ENCODE measurements at places on chromosomes 11 and 22. TPM values are rescaled to one million over a fixed set of nuclear protein-coding genes. Genes with fewer than 3 reads are reported as not detected.
A peak's percentile ranks its signal among the peaks of the same experiment; 100 is the strongest.

C11orf87 gene
- polyA plus RNA-seq = 0.21 TPM

HDHD5 gene
- polyA plus RNA-seq = 46.5 TPM

KCNJ1 gene
- 0.14 TPM for polyA plus RNA-seq

GAL gene
- polyA plus RNA-seq = not detected

P2RX6 gene
- 28.1 TPM for polyA plus RNA-seq

CELSR1 gene
- 7.6 TPM for polyA plus RNA-seq

TYR gene
- polyA plus RNA-seq = 0.26 TPM

MS4A6A gene
- polyA plus RNA-seq = 31.4 TPM

NEFH gene
- 1.9 TPM for polyA plus RNA-seq

DRD4 gene
- polyA plus RNA-seq = 1.2 TPM

SYT13 gene
- polyA plus RNA-seq = 0.31 TPM

IL17REL gene
- polyA plus RNA-seq = not detected

- DNase-seq = no peak
Observed at GRCh38 chr11:116776522-116776984, 3.8 kb upstream of the BUD13 start.

- peak; percentile 31 for DNase-seq
Observed at GRCh38 chr11:11178671-11179638, 174.1 kb downstream of the CSNK2A3 start.

GRCh38 chr11:111466615-111467014 is 45.6 kb downstream of the BTG4 start:
- DNase-seq = no peak

DNA sequence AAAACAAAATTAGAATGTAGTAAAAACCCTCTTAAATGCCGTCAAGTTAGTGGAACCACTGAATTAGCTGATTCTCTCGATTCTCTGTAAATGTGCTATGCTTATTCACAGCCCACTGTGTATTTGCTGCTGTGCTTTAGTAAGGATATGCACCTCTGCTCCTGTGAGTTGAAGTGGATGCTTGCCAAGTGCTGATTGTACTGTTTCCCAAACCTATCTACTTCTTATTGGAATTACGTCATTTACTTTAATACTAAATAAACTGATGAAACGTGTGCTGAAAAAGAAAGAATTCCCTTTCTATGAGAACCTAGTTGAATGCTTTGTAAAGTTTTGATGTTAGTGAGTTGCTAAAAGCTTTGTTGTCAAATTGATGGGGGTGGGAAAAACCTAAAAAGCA is 158.4 kb downstream of the LRRC4C start:
- no peak for DNase-seq

GRCh38 chr22:32596471-32596870 is 121.9 kb downstream of the FBXO7 start:
- DNase-seq = no peak

GRCh38 chr11:64181506-64182411 is 4.2 kb upstream of the STIP1 start:
- DNase-seq = peak; percentile 90

DNA sequence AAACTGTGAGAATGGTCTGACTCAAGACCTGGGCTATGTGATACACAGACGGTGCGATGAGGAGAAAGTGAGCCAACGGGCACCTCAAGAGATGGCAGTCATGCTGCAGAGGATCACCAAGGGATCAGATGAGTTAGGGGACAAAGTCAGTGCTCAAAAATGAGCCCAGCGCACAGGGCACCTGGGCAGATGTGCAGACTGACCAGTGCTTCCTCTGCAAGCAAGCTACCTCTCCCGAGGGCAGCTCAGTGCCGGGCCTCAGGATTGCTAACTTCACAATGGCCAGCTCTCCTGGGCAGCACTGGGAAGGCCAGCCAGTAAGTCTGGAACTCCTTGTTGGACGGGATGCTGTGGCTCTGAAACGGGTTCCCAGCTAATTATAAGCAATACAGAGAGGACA is 15.3 kb downstream of the HDHD5 start:
- DNase-seq = no peak

DNA sequence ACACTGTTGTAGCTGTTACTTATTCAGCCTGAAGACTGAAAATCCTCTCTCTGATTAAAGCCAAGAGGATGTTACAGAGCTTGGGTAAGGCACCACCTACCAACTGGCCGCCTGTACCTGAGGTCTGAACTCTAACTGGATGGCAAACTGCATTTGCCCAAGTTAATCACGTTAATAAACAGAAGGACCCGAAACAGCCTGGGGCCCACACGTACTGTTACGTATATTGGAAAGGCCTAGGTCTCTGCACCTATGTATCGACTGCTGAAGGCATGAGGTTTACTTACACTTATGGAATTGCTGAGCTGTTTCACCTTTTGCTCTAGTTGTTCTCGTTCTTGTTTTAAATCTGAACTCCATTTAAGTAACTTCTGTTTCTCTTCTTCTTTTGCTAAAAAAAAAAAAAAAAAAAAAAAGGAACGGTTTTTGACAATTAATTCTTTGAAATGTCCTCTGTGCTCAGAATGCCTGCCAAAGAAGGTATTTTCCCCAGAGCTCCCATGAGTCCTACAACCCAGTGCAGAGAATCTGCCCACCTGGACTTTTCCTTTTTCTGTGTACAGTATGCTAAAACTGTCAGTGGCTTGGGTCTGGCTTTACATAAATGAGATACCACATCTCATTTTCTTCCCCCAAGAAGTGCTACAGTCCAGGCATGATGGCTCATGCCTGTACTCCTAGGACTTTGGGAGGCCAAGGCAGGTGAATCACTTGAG is 13.1 kb downstream of the LARGE2 start:
- DNase-seq = no peak

DNA sequence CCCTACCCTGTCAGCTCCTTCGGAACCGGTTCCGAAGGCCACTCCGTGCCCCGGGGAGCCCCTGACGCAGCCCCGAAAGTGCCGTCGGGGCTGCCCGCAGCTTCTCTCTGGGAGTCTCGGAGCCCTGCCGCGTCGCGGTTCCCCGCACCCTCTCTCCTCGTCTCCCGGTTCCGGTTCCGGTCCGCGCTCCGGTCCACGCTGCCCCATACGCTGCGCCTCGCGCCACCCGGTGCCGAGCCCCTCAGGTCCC is 618 bp downstream of the MTA2 start:
- DNase-seq = no peak

- no peak for DNase-seq
Observed at GRCh38 chr11:9142732-9143131, 51.3 kb upstream of the SCUBE2 start.

GRCh38 chr11:2927851-2928604 is 1.2 kb downstream of the PHLDA2 start:
- no peak for DNase-seq

DNA sequence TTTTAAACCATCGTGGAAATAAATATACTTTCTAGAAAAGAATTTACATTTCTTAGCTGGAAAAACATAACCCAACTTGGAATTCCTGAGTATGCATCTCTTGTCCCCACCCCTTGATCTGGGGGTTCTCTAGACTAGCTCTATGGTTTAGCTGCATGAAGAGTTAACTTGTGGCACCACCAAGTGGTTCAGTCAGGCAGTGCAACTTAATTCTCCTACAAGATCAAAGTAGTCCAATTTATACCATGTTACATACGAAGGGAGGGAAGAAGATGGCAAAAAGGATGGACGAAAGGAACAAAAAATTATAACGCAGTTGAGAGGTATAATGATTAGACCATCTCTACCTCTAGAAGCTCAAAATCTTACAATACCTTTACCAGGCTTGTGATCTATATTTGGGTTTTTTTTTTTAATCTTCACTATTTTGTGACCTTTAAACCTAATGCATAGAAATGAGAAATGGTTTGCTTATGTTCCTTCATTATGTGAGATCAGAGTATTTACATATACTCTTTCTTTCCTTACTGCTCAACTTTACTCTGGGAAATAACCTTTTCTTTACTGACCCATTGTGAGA is 28.5 kb upstream of the ALKBH3 start:
- peak; percentile 34 for DNase-seq

DNA sequence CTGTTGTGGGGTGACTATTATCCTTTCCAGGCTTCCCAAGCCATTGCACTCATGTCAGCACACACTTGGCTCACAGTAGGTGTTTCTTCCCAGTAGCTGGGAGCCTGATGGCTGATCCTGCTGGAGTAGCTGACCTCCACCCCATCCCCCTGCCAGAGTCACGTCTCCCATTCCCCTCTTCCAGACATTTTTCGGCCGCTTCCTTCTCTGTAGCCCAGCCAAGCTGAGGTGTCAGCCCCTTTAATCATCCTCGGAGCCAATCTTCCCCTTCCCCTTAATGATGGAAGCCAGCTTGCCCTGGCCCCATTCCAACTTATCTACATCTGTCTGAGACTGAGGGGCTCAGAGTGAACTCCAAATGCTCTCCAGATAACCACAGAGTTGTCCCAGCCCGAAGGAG is 550.7 kb downstream of the MN1 start:
- DNase-seq = no peak

GRCh38 chr11:15714641-15715399 is 600.1 kb downstream of the INSC start:
- no peak for DNase-seq

GRCh38 chr22:20037419-20037818 is 16.5 kb downstream of the TANGO2 start:
- no peak for DNase-seq

DNA sequence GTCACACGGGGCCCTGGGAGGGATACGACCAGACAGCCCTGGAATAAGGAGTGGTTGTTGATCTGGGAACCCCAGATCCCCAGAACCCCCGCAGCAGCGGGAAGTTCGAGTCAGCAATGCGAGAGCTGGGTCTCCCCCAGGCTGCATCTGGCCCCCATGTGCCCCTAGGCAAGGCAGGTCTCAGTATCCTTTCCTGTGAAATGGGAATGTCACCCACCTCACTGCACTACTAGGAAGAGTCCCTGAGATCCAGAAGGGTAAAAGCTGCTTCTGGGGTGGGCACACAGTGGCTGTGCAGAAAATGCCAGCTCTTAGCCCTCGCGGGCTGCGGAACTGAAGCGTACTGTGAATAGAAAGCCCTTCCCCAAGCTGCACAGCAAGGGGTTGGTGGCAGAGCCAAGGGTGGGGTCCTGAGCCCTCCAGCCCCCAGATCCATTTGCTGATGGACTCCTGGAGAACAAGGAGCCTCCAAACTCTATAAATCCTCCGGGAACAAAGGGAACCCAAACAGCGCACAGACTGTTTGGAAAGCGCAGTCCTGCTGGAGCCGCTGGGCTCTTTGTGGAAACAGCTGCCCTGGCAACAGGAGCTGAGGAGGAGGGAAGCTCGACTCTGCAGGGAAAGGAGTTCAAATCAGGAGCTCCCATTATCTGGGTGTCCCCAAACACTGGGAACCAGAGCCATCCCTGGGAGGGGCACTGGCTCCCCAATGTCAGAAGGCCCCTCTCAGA is 68.2 kb upstream of the SHISAL1 start:
- peak; percentile 46 for DNase-seq

GRCh38 chr11:59254286-59254685 is 41.6 kb upstream of the MPEG1 start:
- DNase-seq = no peak

DNA sequence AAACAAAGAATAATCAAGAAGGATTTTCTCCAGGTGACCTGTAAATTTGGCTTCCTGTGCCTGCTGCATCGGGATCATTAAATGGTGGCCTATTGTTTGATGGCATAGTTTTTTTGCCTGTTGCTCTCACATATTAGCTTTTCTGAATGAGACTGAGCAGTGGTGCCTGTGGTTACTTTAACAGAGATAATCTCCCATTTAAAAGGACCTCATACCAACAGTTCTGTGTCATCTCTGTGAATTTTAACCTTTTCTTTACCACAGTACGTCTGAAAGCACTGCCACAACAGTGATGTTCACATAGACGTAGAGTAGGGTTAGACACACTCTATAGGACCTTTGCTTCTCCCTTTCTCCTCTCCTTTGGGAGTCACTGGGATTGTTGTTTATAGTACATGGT is 22.9 kb upstream of the RCE1 start:
- no peak for DNase-seq

- DNase-seq = no peak
Observed at GRCh38 chr11:59212744-59213631, at the start of gene MPEG1. Gene MPEG1 (minus strand): TSS chr11:59212927. CDS start chr11:59212865, 62 bp downstream.
